NCI-H2227 treated with DMSO at 0.1 percent for 48 hours (cell line): ENCODE measurements at places on chromosomes 4 and X.

GRCh38 chrX:48508400-48509244, at the start of gene PORCN:
PORCN (plus strand) TSS chrX:48508992; CDS start chrX:48509821, 829 bp downstream.
- DNase-seq = peak; percentile 65

DNA sequence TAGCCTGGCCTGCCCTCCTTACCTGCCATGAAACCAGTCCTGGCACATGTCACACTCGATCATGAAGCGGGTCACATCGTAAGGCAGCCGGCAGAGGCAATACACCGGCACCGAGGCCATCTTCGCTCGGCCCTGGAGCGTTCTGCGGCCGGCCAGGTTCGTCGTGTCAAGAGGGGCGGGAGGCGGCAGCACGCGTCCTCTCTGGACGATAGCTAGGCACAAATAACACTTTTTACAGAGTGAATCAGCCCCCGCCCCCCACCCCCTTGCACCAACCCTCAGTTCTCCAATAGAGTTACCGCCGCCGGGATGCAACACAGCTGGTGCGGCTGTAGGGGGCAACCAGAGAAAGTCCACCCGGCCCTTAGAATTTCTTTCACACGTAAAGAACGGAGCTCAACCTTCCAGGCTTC, 1.7 kb downstream of the PHF8 start:
- DNase-seq = peak; percentile 50

DNA sequence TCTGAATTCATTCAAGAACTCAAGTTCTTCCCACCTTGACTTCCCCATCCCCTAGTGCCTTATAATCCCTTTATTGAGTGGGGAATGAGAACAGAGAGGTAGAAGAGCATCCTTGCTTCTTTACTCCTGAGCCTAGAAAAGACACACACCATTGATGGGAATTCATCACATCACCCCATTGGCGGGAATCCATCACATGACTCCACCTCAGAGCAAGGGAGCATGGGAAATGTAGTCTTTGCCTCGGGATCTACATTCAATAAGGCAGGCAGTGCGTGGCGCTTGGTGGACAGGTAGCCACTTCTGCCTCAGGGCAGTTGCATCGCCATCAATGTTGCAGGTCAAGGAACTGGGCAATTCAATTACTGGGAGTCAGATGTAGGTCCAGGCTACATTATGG, 50.7 kb downstream of the MXRA5 start:
- DNase-seq = no peak

GRCh38 chrX:15769300-15769954, 20.9 kb upstream of the ZRSR2 start:
- no peak for DNase-seq

GRCh38 chr4:169996379-169997240, 29.6 kb downstream of the MFAP3L start:
- no peak for DNase-seq

- no peak for DNase-seq
Measured at GRCh38 chrX:21970326-21970725, 29.8 kb downstream of the SMS start.

- DNase-seq = no peak
Measured at GRCh38 chrX:106581856-106582255, 29.9 kb upstream of the RADX start.

DNA sequence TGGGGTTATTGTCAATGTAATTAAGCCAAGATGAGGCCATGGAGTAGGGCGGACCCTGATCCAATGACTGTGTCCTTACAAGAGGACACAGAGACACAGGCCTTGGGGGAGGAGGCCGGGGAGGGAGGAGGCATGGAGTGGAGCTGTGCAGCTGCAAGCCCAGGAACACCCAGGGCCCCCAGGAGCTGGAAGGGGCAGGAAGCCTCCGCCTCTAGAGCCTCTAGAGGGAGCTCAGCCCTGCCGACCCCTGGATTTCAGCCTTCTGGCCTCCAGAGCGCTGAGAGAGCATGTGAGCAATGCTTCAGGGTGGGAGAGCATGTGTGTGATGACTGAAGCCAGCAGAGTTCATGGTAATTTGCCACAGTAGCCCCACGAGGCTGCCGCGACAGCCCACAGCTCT, 234.6 kb downstream of the AFAP1 start:
- no peak for DNase-seq

GRCh38 chr4:56863441-56864139, 42.1 kb upstream of the SPINK2 start:
- no peak for DNase-seq

DNA sequence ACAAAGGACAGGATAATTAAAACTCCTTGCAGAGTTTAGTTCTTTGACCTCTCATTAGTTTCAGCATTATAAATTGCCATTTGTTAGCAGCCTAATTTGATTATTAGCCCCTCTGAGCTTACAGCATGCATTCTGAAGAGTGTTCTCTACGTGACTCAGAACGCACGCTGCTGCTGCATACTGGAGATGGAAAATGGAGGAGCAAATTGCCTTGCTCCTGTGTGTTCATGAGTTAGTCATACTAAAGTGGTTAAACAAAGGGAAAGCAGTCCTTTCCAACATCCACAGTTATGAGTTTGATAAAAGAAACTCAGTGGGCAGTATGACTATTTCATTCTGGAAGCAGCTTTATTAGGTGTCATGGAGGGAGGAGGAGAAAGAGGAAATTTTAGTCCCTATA, 922.5 kb downstream of the RPA4 start:
- DNase-seq = no peak

GRCh38 chr4:94126669-94127068, 81.0 kb upstream of the SMARCAD1 start:
- DNase-seq = peak; percentile 0

GRCh38 chr4:1357356-1358248, 10.6 kb downstream of the UVSSA start:
- no peak for DNase-seq

GRCh38 chr4:108861334-108861733, 98.5 kb upstream of the ETNPPL start:
- DNase-seq = no peak

DNA sequence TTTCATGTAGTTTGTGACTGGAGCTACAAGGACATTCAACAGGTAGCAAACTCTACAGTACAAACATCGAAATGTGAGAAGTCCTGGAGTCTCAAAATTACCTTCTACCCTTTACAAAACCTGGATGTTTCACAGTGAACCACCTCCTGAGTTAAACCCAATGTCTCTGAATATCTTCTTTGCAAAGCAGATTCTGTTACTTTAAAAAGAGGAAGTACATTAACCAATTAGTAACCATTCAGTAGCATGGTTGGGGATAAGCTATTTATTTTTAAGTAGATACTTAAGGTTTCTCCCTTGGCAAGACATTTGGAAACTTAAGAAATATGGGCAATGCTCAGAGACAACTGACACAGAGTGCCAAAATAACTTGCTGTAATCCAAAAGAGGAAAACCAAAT, 371.9 kb upstream of the NWD2 start:
- DNase-seq = no peak

DNA sequence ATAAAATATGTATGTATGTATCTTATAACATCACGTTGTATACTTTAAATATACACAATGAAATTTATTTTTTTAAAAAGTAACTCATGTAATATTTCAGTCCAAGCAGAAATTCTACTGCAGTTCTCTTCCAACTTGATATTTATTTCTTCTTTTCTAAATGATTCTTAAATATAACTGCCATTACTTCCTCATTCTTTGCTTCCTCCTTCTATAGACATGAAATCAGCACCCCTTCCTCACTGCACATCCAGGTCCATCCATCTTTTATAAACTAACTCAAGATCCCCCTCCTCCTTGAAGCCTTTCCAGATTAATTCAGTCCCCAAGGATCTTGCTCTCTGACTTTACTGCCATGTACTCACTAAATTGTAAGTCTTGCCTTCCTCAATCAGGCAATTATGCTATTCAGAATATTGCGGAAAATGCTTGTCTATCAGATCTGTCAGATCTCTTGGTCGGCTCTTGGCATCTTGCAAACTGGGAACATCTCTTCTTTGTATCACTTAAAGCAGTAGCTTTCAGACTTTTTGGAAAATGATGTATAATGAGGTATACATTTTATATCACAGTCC, 3.7 kb downstream of the GPRIN3 start:
- DNase-seq = no peak

- DNase-seq = no peak
Measured at GRCh38 chr4:40307627-40308497, 27.3 kb upstream of the CHRNA9 start.

- no peak for DNase-seq
Measured at GRCh38 chr4:68864438-68865187, 48.8 kb downstream of the UGT2B10 start.

DNA sequence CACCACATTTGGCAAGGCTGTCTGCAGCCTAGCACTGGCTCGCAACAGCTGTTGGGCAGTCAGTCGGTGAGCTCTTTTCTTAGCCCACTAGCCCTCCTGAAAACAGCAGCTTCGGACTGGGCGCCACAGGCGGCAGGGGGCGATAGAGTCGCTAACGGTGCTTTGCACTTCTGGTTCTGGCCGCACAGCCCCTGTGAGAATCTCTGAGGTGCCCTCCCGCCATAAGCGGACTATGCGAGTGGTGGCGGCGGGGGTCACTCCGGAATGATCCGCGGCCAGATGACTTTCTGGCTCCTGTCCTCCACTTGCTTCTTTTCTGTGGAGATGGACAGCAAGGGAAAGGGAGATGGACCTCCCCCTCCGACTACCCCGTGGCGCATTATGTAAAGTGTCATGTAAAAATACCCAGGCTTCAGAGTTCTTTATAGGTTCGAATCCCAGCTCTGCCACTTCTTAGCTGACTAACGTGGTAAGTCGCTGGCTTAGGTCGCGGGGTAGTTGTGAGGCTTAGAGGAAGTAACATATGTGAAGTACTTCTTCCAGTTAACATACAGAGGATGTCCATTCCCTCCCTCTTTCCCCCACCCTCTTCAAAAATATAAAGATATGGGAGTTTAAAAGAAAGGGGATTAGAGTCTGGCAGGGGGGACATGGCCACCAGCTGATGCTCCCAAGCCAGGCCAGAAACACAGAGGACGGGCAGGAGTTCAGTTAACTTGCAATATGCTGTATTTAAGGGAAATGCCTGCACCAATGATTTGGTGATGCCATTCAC, 11.0 kb downstream of the ARHGAP36 start:
- peak; percentile 25 for DNase-seq

DNA sequence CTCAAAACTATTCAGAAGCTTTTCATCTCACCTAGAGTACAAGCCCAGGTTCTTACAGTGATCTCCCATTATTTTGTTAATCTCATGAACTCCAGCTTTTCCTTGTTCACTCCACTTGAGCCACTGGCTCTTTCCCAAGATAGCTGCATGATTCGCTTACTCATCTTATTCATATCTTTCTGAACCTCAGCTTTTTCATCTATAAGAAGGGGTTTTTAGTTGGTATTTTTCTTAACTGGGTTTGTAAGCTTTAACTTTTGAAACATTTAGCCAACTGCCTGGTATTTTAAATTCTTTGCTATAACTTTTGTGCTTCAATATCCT, 24.0 kb downstream of the GIMD1 start:
- no peak for DNase-seq

DNA sequence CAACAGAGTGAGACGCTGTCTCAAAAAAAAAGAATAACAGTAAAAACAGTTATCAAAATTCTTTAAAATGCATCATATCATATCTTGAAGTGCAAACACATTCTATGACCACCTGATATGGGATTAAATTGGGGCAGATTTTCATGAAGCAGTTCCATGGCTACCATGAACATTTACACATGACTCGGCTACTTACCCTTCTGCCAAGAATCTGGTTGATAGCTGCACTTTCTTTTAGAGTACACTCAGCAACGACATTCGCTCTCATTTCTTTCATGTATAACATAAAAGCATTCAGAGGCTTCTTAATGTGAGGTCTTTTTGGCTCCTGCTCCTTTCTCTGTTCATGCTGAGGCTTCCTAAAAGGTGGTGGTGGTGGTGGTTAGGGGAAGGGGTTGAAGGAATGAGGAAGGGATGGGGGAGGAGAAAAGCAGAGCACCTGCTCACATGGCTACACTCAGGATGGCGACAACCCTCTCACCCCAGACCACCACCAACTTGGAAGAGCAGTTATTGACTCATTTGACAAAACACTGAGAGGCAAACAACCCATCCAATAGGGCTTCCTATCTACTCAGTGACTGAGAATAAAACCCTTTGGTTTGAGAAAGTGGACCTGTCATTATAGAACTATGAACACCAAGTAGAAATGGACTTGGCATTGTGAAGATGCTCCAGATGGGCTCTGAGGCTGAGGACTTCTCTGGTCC, 88.5 kb downstream of the HADH start:
- no peak for DNase-seq

- DNase-seq = no peak
Measured at GRCh38 chr4:72679666-72680065, 110.6 kb upstream of the ADAMTS3 start.

- DNase-seq = no peak
Measured at GRCh38 chrX:111260451-111260850, 9.8 kb downstream of the CAPN6 start.

GRCh38 chrX:7446815-7447214, 298.9 kb upstream of the PUDP start:
- DNase-seq = no peak
